ENCODE measurements at places on chromosomes 7 and 10.

- H3K4me1 ChIP-seq: no peaks in the 10 kb centered on the region
- no peak overlapping the region for H3K27ac ChIP-seq
- H3K36me3 ChIP-seq: no peaks in the 10 kb centered on the region
- H3K4me3 ChIP-seq: no peak overlapping the region
Observed at GRCh38 chr10:14742382-14742781, 32.3 kb downstream of the FAM107B start.

DNA sequence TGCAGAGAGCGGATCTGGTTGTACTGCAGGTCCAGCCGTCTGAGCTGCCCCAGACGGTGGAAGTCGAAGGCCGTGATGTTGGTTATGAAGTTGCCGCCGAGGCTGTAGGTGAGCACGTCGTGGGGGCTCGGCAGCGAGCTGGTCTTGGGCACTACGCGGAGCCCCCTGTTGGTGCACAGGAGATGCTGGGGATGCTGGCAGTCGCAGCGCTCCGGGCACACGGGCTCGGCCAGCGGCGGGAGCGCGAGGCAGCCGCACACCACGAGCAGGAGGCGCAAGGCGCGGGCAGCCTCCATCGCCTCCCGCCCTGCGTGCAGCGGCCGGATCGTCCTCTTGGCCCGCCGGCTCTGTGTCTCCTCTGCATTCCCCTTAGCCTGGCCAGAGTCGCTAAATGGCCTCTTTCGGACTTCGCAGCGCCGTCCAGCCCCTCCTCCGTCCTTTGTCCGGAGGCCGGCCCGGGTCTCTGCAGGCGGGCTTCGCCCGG is 337 bp downstream of the TRIL start:
- H3K4me1 ChIP-seq: peaks cover 12% of the 10 kb centered on the region
- H3K4me3 ChIP-seq: no peak overlapping the region
- H3K27me3 ChIP-seq: peaks cover 14% of the 10 kb centered on the region
- DNase-seq: no peak
- no peaks in the 10 kb centered on the region for H3K36me3 ChIP-seq
- no peak overlapping the region for H3K27ac ChIP-seq

GRCh38 chr7:70886547-70886946 is 245.4 kb upstream of the GALNT17 start:
- DNase-seq: no peak
- no peaks in the 10 kb centered on the region for H3K36me3 ChIP-seq
- H3K4me1 ChIP-seq: no peaks in the 10 kb centered on the region
- H3K27me3 ChIP-seq: no peaks in the 10 kb centered on the region
- no peak overlapping the region for H3K27ac ChIP-seq
- no peak overlapping the region for H3K4me3 ChIP-seq

- no peak for DNase-seq
- H3K4me3 ChIP-seq: no peak overlapping the region
- H3K4me1 ChIP-seq: no peaks in the 10 kb centered on the region
- no peaks in the 10 kb centered on the region for H3K27me3 ChIP-seq
- H3K27ac ChIP-seq: no peak overlapping the region
Observed at GRCh38 chr7:96414931-96415292, 93.0 kb upstream of the SLC25A13 start.

GRCh38 chr10:71736570-71736952 is 17.0 kb upstream of the C10orf105 start:
- H3K4me3 ChIP-seq: no peak overlapping the region
- H3K4me1 ChIP-seq: peaks cover 85% of the 10 kb centered on the region
- no peaks in the 10 kb centered on the region for H3K27me3 ChIP-seq
- peak overlapping the region; percentile 69 for H3K27ac ChIP-seq

All from effector memory CD4-positive, alpha-beta T cell (primary cell).